DMS53 (cell line): ENCODE measurements at places on chromosomes 4 and X.

DNA sequence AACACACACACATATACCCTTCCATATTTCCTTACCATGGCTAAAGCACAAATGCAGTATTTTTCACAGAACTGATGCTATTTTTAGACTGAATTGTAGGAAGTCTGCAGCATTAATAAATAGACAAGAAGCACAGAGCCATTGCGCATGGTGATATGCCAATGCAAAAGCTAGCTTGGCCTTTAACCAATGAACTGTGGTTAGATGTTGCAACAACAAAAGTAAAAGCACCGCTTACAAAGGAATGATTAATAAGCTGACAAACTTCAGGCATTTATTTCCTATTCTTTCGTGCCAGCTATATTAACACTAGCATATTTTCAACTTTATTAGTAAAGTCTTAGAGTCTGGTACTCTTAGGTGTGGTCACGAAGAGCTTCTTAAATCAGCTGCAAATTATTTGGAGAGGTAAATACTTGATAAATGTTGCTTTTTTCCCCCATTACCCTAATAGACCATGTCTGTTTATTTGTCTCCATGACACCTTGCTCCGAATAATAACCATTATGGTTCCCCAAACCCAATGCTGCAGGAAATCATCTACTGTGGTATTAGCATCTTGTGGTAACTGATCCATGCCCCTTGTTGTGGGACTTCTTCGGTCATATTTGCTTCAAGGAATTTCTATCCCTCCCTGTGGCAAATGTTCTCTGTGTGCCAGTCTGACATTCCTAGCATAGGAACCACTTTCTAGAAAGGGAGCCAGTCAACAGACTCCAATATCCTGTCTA is 306.1 kb upstream of the TAPT1 start:
- DNase-seq, result no peak

GRCh38 chrX:8278557-8278956 is 107.5 kb upstream of the VCX2 start:
- no peak for DNase-seq

DNA sequence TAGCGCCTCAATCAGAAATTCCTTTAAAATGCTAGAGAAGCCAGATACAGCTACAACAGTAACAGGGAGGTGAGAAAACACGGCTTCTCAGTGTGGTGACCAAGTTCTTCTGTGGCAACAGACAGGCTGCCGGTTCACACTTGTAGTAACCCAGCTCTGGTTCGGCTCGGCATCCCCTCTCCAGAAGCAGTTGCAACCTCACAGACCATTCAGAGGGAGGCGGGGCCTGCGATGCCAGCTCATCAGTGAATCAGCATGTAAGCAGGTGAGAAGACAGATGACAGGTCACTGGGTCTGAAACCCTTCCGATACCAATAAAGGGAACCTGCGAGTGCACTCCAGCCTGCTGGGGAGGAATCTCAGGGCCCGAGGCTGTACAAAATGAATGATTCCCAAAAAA is 251.0 kb downstream of the KCNIP4 start:
- peak; percentile 93 for DNase-seq

- DNase-seq, result peak; percentile 13
Measured at GRCh38 chr4:32569861-32570260, 1849.7 kb downstream of the PCDH7 start.

- DNase-seq, result peak; percentile 18
Measured at GRCh38 chrX:53642337-53642736, 44.2 kb downstream of the HUWE1 start.

GRCh38 chr4:176150704-176151103 is 44.7 kb downstream of the SPATA4 start:
- DNase-seq, result no peak

DNA sequence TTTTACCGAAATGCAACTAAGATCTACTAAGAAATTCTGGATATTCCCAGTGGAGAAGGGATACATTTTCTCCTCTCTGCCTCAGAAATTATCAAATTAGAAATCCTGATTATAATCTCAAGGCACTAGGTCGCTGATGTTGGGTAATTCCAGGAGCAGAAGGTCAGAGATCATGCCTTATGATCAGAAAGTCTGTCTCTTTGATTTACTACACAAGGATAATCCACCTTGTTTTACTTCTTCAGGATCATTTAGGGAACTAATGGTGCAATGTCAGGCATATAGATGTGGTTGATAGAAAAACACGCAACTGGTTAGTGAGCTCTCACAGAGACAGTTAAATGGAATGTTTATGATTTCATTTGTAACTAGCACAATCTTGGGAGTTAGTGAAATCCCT is 1069.7 kb downstream of the STIM2 start:
- no peak for DNase-seq

- no peak for DNase-seq
Measured at GRCh38 chrX:153831429-153832150, 1.2 kb upstream of the PDZD4 start.

DNA sequence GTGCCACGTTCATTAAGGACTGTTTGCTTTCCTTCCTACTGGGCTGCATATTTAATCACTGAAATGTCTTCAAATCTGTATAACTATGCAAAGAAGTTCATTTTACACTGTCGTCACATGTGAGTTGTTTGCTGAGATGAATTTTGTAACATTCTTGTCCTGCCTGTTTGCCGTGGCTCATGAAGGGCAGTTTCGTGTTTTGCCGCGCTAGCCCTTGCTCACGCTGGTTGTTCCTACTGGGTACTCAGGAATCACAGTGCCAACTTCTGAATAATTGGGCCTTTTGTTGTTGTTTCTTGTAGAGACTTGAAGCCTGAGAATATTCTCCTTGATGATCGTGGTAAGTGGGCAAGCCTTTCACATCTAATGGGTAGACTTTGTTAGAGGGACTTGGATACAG is 52.2 kb downstream of the HTT-AS start:
- DNase-seq, result no peak

DNA sequence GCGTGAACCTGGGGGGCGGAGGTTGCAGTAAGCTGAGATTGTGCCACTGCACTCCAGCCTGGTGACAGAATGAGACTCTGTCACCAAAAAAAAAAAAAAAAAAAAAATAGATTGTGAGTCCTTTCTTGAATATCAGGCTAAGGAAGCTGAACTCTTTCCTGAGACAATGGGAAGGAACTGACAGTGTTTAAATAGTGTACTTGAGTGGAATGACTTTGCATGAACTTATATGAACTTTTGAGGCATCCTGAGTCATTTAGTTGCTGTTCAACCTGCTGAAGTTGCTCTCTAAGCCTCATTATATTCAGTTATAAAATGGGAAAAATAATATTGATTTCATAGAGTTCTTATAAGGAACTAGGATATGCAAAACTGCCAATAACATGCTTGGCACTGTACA is 79.3 kb upstream of the LIMCH1 start:
- no peak for DNase-seq

GRCh38 chr4:37858872-37859271 is 32.0 kb upstream of the TBC1D1 start:
- DNase-seq, result no peak

DNA sequence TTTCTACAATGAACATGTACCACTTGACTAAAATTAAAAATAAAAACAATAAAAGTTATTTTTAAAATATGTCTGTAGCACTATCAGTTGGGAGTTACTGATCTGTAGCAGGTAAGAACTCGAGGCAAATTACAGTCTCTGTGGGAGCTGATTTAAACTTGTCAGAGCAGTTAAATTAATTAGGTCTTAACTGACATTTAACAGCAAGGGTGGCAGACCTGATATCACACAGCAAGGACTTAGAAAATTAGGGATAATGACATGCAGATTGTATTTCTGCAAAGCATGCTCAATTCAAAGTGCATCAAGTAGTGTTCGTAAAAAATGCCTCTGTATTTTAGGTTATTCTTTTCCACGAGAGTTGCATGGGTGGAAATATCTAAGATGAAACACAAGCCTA is 208.9 kb downstream of the SPATA18 start:
- no peak for DNase-seq

GRCh38 chr4:108166441-108167315 is 2.1 kb downstream of the LEF1 start:
- peak; percentile 82 for DNase-seq

DNA sequence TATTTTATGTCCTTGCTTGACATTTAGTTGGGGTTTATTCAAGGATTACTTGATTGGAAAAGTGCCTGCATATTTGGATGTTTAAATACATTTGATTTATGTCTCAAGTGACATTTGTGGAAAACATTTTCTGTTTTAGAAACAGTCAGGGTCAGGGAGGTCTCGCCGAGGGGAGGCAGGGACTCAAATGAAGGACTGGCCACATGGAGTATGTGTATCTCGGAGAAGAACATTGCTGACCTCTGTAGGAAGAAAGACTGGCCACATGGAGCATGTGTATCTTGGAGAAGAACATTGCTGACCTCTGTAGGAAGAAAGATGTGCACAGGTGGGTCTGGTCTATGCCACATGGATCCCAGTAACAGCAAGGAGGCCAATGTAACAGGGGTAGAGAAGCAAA is 233.6 kb downstream of the TRIML1 start:
- DNase-seq, result peak; percentile 8
